Stimulated activated CD4-positive, alpha-beta T cell treated with anti-CD3 and anti-CD28 coated beads, Interleukin-1b, Interleukin-23, amount 100 ng/mL, for 1 hour (primary cell): ENCODE measurements at places on chromosomes 1 and 21.

DNA sequence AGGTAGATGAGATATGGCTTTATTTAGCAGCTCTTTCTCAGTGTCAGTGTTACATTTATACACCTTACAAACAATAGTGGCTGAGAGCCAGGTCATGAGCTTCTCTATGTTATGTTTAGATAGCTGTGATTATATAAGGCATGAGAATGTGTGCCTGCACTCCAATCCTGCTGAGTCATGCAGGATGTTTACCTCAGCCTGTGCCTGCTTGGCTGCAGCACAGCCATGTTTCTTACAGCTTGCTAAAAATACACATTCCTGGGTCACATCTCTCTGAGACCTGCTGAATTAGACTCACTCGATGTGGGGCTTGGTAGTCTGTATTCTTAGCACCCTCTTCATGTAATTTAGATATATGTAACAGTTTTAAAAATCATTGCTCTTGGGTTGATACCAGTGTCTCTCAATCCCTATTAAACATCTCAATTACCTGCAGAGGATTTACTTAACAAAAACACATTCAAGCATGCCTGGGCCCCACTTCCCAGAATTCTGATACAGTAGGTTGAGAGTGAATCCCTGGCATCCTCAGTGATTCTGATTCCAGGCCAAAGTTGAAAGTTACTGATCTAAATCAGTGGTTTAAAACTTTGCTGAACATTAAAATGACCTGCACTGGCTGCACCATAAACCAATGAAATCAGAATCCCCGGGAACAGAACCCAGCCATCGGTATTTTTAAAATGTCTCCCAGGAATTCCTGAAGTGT lies 107.5 kb downstream of the GDAP2 start:
- no peak for DNase-seq

DNA sequence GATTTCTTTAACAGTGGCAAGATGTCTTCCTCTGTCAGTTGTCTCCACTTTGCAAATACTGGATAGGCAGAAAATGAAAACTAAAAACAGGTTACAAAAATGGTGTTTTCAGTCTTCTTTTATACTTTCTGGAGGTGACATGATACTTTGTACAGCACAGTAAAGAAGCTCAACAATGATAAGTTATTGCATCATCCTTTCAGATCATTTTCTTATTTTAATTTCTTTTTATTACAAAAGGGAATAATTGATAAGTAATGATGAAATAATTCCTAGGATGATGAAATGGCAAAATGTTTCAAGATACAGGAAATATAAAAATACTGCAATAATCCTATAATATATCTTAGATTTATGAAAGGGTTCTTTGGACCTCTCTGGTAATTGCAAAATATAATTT lies 16.5 kb downstream of the GORAB start:
- no peak for DNase-seq

DNA sequence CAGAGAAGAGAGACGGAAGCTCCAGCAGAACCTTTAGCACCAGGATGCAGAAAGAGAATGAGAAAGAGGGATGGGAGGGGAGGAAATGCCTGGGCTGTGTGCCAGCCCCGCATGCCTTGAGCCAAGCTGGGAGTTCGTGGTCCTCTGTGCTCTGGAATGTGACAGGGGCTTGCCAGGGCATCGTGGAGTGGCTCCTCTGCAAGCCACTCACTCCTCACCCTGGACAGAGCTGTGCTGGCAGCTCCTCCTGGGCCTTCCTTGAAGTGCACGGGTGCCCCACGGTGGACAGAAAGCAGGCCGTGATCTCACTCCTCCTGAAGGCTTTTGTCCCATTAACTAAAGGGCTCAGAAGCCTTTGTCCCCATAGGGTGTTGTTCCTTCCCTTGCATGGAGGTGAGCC lies 34.8 kb upstream of the PRELP start:
- no peak for DNase-seq

- DNase-seq = no peak
Observed at GRCh38 chr1:245591346-245592188, 436.8 kb downstream of the KIF26B start.

GRCh38 chr1:201476670-201477344 lies 7.8 kb upstream of the PHLDA3 start:
- DNase-seq = no peak

DNA sequence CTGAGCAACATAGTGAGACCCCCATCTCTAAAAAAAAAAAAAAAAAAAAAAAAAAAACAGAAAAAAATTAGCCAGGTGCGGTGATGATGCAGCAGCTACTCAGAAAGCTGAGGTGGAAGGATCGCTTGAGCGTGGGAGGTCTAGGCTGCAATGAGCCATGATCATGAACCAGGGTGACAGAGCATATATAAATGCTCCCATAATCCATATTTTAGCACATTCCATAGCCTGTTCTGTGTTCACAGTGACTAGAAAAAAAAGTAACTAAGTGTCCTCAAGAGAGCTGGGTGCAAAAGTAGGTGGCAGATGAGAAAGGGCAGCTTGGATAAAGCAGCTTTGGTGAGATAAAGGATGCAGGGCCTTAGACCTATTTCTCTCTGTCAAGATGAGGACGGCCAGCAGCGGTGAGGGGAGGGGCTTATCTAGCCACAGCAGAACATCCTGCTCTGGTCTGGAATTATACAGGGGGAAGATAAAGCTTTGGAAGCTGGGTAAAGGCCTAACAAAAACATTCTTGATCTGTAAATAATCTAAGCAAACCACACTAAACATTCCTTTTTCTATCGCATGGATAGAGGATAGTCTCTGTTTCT lies 205.3 kb downstream of the DAB1 start:
- no peak for DNase-seq

GRCh38 chr1:223538981-223539380 lies 126.5 kb downstream of the CAPN8 start:
- DNase-seq = no peak

DNA sequence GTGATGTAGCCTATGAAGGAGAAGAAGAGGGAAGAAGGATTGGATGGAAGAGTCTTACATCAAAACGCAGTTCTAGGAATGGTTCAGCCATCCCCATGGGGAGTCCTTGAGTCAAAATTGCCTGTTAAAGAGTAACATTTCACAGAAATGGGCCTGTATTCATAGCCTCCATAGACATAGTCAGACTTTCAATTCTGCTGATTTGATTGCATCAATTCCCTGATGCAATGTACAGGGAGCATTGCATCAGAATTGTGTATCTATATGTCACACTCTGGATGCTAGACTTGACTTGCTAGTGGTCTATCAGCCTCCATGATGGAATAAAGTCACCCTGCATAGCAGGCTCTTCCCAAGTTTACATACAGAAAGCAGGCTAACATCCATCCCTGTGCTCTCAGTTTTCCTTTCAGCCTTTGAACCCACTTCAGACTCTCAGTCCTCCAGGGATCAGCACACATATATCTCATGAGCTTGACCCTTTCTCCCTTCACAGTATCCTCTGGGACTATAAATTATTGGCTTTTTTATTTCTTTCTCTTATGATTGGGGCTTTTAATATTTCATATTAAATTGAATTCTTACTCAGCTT lies 1111.7 kb upstream of the B3GALT2 start:
- DNase-seq = no peak
